ENCODE measurements at places on chromosomes 2 and 18. TPM values are rescaled to one million over a fixed set of nuclear protein-coding genes. Genes with fewer than 3 reads are reported as not detected.
A peak's percentile ranks its signal among the peaks of the same experiment; 100 is the strongest.

PLEKHA3 gene
- 30.3 TPM for total RNA-seq

NRP2 gene
- 122 TPM for total RNA-seq

TMEM237 gene
- 18.9 TPM for total RNA-seq

SOWAHC gene
- 12.6 TPM for total RNA-seq

SLC19A3 gene
- 6.2 TPM for total RNA-seq

EFHD1 gene
- total RNA-seq: 5.5 TPM

L3MBTL4 gene
- total RNA-seq: 10.1 TPM

- DNase-seq: no peak
Observed at GRCh38 chr2:66101206-66101605, 333.7 kb upstream of the MEIS1 start.

DNA sequence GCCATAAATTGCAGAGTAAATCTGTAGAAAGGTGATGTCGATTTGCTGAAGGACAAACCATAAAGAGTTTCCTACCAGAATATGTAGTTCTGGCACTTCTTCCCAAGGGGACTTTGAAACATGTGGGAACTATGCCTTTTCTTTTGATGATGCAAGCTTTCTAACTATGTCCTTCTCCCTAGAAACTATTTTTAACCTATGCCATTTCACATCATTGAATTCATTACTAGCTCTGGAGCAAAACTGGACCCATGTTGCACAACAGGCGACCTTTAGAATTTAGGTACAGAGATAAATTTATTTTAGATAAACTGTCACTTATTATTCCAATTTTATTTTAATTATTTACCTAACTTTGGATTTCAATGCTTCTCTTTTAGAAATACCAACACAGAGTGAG lies 186.5 kb downstream of the CCDC102B start:
- DNase-seq: no peak

DNA sequence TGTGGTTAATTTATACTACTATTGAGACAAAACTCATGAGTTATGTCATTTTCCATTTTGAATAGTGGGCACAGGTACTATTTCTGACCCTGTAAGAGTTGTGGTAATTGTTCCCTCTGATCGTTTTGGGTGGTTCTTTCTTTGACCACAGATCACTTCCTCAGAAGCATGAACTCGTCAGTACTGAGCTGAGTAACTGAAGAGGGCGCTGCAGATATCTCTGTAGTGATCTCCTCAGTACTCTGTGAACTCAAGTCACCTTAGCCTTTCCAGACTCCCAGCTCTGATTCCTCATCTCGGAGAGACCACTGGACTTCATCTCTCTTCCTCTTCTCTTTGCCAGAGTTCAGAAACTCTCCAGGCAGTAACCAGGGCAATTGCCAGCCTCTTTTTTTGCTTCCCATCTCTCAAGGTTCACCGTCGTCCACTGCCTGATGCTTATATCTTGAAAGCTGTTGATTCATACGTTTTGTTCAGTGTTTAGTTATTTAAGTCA lies 9.4 kb upstream of the IL1RL1 start:
- DNase-seq: no peak

DNA sequence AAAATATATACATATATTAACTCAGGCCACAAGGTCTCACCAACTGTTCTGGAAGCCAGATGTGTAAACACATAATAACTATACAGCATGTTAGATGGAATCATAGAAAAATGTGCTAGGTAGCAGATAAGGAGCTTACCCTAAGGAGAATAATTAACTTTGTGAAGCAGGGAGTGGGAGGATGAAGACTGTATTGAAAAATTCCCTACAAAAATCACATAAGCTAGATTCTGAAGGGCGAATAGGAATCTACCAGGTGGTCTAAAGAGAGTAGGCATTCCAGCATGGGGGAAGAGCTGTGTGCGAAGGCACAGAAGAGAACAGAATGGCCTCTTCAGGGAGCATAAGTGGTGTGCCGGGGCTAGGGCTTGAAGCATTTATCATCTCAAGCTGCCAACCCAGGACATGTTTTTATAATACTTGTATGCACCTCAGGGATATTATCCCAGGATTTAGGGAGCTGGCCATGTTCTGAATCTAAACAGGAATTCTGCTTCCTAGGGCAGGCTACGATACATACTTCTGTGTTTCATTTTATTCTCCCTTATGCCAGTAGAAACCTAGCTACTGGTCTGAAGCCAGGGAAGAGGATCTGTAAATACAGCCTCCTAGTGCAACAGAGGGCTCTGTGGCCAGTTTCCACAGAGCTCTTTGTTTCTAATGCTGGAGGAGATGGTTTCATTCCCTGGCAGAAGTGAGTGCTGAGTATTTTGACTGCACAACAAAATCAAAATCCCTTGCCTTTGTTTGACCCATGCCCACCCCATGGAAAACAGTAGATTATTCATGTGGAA lies 56.7 kb downstream of the NEMP2 start:
- DNase-seq: no peak

DNA sequence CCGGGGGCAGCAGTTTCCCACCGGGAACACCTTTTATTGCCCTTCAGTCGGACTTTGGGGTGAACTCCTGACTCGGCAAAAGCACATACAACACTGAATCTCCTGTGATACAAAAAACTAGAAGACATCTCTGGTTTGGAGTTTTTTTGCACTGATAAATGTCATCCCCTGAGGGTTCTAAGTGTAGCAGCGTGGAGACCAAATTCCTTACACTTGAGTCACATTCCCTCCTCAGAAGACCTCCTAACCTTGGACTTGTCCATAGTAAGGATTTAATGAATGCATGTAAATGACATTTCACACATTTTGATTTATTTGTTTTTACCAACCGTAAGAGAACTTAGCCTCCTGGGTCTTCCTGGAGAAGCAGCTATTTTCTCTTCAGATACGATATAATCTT lies 54.0 kb upstream of the GPR45 start:
- no peak for DNase-seq

- peak; percentile 61 for DNase-seq
Observed at GRCh38 chr18:73715210-73715670, 432.4 kb downstream of the FBXO15 start.

Measured in left lung (tissue), 14 donors.